Kidney epithelial cell (primary cell): ENCODE measurements at places on chromosomes 1 and 21.

DNA sequence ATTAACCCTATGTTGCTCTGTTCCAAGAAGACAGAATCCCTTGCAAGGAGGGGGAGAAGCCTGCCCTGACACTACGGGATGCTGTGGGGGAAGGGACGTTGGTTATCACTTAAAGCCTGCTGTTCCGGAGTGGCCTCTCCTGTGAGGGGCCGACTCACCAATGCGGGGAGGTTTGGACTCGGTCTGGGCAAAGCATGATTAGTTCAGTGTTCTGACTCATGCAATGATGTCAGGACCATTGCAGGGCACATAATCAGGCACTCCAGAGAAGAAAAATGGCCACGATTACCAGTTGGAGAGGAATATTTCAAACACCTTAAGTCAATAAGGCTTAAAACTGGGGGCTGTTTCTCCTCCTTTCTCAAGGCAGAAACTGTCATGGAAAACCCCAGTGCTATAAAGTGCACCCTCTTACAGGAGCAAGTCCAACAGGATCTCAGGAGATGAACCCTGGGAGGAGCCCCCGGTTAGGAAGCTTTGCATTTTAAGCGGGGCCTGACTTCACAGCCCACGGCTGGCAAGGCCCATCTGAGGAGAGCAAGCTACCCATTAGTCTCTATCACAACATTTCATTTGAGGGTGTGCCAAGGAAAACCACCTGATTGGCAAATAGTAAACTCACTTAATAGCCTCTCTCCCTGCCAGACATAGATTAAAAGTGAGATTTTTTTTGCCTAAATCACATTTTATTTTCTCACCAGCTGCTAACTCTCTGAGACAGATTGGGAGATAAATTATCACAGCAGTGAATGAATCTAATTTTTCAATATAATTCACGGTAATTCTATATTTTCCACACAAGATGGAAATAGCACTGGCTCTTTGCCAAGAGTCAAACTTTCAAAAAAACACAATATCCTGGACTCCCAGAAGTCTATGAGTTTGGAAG, 202.5 kb downstream of the C1orf94 start:
- no peak for DNase-seq

DNA sequence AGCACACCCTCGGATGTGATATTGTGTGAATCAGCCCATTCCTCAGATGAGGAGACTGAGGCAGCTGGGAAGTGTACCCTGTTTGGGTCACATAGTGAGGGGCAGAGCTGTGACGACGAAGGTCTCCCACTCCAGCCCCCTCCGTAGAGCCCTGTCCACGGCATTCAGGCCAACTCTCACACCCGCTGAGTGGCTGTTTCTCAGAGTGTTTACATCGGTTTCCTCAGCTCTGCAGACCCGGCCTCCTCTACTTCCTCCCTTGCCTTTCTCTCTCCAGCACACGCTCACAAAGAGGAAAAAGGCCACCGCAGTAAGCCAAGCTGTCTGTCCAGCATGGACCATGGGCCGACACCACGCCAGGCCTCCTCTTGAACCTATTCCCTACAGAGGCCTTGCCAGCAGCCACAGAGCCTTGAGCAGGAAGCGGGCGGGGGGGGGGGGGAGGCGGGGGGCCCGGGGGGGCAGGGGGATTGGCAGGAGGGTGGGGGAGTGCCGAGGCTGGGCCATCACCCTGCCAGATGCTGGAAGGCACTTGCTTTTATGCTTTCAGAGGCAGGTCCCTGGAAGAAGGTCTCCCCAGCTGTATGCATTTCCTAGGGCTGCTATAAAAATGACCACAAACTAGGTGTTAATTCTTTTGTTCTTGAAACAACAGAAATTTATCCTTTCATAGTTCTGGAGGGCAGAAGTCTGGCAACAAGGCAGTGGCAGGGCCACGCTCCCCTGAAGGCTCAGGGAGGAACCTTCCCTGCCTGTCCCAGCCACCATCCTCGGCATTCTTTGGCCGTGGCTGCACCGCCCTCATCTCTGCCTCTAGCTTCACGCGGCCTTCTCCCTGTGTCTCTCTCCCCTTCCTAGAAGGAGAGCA, 178.4 kb downstream of the PSMG1 start:
- DNase-seq = no peak

DNA sequence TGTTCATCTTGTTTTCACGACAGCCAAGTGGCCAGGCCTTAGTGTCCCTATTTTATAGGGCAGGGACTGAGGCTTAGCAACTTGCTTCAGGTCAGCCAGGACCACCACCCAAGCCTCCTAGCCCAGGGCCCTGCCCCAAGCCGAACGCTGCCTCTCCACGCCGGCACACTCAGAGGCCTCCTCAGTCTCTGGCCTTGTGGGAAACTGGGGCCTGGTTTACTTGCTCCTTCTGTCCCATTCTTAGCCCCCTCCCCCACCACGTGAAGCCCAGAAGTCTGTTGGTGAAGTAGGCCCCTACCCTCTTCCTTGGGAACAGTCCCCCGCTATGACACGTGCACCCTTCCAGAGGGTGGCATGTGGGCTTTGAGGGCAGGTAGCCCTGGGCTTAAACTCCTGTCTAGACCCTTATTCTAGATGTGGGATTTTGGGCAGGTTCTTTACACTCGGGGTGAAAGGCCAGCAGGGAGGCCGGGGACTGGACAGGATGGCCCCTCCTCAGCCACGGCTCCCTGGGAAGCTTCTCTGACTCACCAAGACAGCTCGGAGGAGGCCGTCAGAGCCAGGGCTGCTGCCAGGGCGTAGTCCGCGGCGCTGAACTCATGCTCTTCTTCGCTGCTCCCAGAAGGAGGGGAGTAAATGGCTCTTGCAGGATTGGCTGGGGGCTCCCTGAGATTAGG, 4.3 kb downstream of the MYOM3 start:
- DNase-seq = peak; percentile 34

GRCh38 chr1:56434740-56435139, 144.6 kb downstream of the PLPP3 start:
- no peak for DNase-seq

DNA sequence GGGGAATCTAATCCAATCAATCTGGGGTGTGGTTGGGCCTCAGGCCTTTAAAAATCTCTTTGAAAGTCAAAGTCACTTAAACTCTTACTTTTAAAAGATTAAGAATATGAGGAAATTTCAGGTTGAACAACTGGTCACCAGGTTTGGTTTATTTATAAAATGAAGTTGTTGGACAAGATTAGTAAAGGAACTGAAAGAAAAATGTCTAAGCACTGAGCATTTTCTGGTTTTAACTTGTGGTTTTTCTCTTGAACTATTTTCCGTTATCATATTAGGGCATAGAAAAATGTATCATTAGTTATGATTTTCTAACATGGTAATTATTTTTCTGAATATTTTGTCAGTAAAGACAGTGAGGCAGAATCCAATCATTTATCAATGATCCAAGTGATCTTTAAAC, 49.6 kb downstream of the RGS2 start:
- no peak for DNase-seq

- DNase-seq = no peak
Measured at GRCh38 chr1:32128964-32129363, 21.1 kb downstream of the KPNA6 start.

DNA sequence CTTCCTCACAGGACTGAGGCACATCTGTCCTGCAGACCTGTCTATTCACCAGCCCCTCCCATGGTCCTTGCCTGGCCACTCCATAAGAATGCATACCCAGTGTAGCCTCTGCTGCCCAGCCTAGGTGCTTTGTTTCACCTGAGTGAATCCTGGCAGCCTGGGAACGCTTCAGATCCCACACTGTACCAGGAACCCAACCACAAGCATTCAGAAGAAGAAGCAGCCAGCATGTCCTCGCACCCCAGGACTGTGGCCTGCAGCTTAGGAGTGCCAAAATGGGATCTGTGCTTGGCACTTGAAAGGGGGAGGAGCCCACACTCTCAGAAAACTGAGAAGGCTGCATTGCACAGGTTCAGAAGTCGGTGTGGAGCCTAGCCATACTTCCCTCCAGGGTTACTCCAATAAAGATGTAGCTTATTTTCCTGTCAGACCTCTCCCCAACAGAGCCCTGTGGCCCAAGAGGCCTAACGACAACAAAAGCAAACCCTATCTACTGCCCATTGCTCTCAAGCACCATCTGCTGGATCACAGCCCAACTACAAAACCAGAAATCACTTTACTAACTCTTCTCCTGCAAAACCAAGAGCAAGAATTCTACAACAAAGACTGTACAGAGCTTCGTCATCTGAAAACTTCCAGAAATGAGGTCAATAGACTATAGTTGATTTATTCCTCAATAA, 923.1 kb upstream of the NEGR1 start:
- no peak for DNase-seq

DNA sequence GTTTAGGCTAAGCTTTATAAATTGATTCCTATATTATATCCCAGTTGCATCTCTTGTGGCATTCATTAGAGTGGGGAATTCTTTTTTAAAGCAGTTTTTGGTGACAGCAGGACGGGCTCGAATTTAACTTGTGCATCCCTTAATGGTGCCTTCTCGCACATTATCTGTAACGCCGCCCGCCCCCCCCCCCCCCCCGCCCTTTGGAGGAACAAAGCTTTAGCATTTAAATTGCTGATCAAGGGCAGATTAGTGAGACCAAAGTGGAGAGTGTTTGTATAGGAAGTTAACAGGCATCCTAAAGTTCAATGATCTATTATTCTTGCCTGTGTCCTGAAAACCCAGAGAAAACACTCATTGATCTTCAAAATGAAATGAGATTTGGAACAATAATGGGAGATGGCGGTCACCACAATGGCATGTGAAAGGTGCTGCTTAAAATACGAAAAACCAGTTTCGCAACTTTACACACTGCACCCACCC, 2.2 kb downstream of the LMO4 start:
- DNase-seq = no peak

DNA sequence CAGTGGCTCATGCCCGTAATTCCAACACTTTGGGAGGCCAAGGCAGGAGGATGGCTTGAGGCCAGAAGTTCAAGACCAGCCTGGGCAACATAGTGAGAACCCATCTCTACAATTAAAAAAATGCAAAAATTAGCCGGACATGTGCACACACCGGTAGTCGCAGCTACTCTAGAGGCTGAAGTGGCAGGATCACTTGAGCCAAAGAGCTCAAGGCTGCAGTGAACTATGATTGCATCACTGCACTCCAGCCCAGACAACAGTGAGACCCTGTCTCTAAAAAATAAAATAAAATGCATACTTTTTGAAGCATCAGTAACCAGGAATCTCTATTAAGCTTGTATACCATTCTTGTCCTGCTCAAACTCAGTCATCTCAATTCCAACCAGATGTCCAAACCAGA, 27.2 kb upstream of the EEIG2 start:
- no peak for DNase-seq

- DNase-seq = no peak
Measured at GRCh38 chr1:30787266-30787665, 29.7 kb upstream of the LAPTM5 start.
